ENCODE measurements at places on chromosomes 6 and 20.

- no peak for DNase-seq
These were observed 37.6 kb downstream of the PLEKHG1 start for GRCh38 chr6:150637266-150637665.

- DNase-seq, result no peak
These were observed 501.0 kb downstream of the CDH26 start for GRCh38 chr20:60459212-60459611.

GRCh38 chr20:44582311-44583025 is at the start of gene PKIG:
Gene PKIG (plus strand): TSS chr20:44582579. CDS start chr20:44614557, 31,978 bp downstream.
- DNase-seq, result no peak

DNA sequence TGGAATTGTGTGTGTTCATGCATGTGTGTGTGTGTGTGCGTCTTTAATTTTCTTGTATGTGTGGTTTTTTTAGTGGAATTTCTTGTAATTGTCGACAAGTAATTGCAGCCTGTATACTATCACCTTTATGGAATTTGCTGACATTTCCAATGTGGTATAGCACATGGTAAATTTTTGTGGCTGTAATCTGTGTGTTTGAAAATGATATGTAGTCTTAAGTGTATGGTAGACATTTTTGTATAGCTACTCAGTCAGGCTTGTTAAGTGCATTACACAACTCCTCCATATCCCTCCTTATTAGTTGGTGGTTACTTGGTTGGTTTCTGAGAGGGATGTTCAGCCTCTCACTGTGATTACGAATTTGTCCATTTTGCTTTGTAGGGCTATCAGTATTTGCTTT is 384.5 kb upstream of the HSF2 start:
- no peak for DNase-seq

DNA sequence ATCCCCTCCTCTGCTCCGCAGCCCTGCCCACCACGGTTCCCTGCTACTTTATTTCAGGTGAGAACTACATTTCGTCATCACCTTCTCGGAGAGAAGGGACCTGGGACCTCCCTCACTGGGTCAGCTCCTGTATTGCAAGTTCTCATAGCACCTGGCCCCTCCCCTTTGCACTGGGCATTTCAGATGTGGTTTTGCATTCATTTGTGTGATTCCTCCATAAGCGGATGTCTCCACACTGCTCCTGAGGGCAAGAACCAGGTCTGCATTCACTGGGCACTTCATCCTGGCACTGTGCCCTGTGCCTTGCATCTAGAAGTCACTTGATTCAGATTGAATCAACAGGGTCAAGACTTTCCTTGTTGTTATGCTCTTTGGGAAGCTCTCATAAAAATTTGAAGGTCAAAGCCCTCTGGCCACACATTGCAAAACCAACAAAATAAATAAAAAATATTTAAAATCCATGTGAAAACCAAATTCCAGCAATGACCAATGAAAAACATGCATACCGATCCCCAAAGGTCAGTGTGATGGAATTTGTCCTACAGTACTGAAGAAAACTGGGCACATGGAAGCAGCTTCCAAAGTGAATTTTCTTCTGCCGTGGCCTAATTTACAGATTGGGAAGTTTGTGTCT is 89.1 kb upstream of the F13A1 start:
- DNase-seq, result no peak

DNA sequence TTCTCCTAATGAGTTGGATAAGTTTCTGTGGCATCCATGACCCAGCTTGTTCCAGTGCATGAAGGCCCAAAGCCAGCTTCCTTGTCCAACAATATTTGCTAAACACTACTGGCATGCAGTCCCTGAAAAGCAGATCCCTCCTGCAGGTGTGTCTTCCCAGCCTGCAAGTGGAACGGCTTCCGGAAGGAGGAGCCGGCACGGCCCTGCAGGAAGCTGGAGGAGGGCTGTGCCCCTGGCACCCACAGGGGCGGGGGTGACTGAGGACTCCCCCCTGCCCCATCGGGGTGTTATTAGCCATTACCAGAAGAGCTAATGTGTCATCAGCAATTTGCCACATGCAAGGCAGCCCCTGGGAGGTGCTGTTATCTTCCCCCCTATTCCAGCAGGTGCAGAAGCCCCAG is 27.4 kb downstream of the NPEPL1 start:
- no peak for DNase-seq

DNA sequence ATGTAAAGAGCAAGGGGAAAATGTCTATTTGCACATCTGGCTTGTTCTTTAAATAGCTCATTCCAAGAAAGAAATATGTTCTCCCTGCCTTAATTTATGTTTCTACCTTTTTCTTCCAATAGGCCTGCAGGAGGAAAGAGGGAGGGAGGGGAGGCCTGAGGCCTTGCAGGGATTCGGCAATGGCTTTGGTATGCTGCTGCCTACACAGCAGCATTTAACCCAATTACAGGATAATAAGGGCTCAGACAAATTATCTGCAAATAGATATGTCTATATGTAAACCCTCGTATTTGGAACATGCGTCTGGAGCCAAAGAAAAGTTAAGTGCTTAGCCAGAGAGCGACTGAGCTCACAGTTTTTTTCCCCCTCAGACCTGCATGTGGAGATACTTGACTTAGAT is 277.2 kb downstream of the CDC5L start:
- DNase-seq, result no peak

- DNase-seq, result no peak
These were observed 1293.0 kb downstream of the GRIK2 start for GRCh38 chr6:102686461-102686860.

DNA sequence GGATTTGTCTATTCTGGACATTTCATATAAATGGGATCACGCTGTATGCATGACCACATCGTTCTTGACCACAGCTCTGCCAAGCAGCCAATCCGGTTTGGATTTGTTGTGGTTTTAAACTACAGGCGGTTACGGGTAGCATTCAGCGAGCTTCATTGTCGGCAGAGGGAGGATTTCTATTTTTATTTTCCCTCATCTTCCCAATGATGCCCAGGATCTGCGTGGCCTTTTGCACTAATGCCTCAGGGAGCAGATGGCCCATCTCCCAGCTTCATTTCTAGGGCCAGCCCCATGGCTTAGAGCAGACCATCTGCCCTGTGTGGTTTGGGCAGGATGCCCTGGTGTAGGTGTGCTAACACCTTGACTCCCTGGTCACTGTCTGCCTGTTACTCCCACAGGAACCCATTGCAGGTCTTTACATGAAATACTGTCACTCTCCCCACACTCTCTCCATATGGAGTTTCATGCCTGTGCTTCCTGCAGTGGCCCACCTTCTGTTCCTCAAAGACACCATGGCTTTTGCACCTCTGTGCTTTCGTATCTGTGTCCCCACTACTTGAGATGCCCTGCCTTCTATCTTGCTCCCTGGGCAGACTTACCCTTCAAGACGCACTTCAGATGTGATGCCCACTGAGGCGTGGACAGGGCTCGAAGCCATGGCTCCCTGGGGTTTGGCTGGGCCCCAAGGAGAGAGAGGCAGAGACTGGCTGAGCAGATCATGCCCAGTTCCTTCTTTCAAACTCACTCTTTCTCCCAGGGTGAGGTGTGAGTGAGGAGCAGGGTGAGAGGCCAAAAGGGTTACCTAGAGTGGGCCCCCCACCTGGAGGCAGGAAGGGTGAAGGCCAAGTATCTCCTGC is 26.0 kb downstream of the SDCBP2 start:
- no peak for DNase-seq

DNA sequence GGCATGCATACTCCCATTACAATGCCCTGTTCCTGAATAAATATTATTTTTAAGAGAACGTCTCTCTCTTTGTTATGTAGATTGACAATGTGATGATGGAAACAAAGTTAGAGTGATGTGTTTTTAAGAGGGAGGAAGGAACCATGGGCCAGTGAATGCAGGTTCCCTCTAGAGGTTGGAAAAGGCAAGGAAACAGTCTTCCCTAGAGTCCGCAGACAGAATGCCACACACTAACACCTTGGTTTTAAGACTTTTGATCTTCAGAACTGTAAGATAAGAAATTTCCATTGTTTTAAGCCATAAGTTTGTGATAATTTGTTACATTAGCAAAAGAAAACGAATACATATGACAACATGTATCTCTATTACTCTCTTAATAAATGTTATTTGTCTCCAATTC is 4.7 kb upstream of the CENPW start:
- DNase-seq, result no peak

GRCh38 chr6:145309842-145310535 is 425.3 kb downstream of the EPM2A start:
- no peak for DNase-seq

DNA sequence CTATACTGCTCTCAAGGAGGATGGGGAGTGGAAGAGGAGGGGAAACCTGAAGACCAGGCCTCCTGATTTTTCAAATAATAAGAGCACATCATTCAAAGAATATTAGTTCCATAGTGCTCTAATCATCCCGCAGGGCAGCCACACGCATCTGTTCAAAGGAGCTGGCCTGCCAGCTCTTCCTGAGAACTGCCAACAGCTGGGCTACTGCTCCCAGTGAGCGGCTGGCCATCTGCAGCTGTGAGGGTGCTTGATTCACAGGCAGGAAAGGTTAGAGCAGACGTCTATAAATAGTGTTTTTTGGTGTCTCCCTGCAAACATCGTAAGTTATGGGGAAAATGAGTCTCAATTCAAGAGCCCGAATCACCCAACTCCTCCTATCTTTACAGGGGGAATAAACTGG is 17.3 kb downstream of the NSFL1C start:
- no peak for DNase-seq

- DNase-seq, result no peak
These were observed 490.8 kb downstream of the EPM2A start for GRCh38 chr6:145244349-145245100.

GRCh38 chr6:33189164-33189563 is 3.1 kb downstream of the COL11A2 start:
- no peak for DNase-seq

- DNase-seq, result no peak
These were observed 130.4 kb upstream of the RPS6KA2 start for GRCh38 chr6:166757232-166758135.

DNA sequence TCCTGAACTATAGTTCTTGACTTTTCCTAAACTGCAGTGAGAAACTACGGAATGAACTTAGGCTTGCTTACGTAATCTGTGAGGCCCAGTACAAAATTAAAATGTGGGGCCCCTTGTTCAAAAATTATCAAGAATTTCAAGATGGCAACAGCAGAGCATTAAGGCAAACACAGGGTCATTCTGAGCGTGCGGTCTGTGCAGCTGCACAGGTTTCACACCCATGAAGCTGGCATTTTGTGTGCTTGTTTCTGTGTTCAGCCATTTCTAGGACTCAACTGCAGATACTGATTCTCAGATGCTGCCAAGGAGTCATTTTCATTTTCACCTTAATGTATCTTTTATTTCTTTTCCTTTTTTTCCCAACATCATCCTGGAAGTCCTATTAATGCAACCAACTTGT is 49.6 kb upstream of the HBS1L start:
- no peak for DNase-seq

- DNase-seq, result no peak
These were observed 83.1 kb downstream of the TRMT11 start for GRCh38 chr6:126069449-126069848.

DNA sequence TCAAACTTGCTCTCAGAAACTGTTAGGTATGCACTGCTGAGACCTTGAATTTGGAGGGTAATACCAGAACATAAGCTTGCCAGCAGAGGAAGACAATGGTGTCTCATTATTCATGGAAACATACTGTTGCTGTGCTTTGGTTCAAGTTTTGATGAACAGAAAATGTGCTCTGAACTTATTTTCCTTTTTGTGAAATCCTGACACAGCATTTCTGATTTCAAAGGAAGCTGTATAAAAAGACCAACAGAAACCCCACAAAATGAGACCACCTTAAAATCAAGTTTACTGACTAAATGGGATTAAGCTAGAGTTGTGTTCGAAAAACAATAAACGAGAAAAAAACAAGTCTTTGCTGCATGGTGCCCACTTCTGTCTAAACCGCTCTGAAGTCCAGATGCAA is 70.3 kb downstream of the PRDM1 start:
- DNase-seq, result no peak

- DNase-seq, result no peak
These were observed 2.5 kb upstream of the FASTKD5 start for GRCh38 chr20:3162080-3162611.

GRCh38 chr6:106118835-106119431 is 32.8 kb downstream of the PRDM1 start:
- no peak for DNase-seq

DNA sequence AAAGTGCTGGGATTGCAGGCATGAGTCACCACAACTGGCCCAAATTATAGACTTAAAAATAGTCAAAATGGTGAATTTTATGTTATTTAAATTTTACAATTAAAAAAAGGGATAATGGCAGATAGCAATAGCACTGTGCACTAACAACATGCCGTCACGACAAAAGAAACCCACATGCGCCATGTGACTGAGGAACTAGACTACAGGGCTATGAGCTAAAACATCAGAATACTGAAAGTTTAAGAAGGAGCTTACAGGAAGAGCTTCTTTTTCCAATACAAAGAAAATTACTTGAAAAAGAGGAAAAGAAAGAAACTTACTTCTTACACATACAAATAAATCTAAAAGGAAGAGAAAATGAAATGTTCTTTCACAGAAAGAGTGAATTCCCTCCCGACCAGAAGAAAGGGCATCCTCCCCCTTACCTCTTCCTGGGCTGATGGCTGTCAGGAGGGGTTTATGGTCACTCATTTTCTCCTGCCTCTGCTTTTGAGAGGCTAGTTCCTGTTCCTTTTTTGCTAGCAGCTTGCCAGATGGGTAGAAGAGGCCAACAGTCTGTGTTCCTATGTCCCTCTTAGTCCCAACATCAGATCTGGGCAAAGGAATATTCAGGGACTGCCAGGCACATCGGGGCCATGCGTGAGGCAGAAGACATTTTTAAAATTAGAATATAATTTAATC is 54.5 kb downstream of the DZANK1 start:
- DNase-seq, result no peak

DNA sequence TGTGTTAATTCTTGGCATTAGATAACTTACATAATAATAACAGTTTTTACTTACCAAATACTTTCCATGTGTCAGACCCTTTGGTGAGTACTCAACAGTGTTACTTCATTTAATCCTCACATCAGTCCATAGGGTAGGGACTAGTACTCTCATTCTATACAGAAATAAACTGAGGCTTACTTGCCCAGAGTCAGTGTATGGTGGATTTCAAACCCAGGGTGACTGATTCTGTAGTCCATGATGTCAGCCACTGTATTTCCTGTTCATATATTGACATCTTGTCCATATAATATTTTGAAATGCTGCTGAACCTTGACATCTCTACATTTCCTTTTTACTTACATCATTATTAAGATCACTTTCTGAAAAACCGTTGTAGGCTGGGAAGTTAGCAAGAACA is 2.5 kb upstream of the PNLDC1 start:
- DNase-seq, result no peak

Measured in stimulated activated CD4-positive, alpha-beta T cell treated with anti-CD3 and anti-CD28 coated beads, Interleukin-4, amount 100 ng/mL, for 24 hours (primary cell).